Urothelium cell line (cell line): ENCODE measurements at places on chromosomes 16 and 17.

DNA sequence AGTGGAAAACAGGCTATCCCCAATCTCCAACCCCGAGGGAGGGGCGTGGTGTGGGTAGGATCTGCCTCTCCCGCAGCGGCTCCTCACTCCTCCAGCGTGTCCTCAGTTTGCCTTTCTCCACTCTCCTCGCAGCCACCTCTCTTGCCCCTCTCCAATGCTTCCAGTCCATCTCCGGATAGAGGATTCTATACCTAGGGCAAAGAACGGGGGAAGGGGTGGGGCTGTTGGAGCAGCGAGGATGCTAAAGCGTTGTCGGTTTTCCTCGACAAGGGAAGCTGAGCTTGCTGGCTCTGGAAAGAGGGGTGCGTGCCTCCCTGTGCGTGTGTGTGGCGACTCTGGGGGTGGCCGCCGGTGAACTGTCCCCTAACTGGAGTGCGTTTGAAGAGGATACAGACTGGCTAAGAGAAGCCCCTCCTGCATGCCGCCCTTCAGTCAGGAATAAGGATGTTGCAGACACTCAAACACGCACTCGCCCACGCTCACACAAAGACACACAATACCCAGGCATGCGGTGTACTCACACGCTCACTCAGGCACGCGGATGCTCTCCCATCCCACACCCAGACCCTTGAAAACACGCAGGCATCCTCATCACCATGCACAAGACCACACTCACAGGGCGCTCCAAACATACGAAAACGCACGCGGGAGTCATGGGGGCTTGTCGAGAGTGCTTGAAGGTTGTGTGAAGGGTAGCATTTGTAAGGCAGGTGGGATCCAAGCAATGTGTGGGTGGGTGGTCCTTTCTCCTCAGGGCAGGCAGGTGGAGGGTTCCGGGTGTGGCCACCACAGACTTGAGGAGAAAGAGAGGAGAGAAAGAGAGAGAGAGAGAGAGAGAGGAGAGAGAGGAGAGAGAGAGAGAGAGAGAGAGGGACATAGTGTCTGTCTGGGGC, 655 bp upstream of the GPR139 start:
- no peak for DNase-seq

DNA sequence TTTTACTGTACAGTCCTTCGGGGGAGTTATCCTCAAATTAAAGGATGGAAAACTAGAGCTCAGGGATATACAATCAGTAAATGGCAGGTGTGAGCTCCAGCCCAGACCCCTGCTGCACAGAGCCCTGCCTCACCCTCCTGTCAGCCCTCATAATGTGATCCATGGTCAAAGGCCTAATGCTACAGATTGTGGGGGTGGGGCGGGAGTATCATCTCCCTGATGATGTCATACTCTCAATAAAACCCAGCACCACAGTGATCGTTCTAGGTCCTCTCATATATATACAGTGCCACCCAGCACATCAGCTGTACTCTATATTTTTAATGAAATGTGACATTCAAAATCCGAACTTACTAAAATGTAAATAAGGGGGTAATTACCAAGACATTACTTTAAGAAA, 61.5 kb downstream of the SLC39A11 start:
- DNase-seq = no peak

DNA sequence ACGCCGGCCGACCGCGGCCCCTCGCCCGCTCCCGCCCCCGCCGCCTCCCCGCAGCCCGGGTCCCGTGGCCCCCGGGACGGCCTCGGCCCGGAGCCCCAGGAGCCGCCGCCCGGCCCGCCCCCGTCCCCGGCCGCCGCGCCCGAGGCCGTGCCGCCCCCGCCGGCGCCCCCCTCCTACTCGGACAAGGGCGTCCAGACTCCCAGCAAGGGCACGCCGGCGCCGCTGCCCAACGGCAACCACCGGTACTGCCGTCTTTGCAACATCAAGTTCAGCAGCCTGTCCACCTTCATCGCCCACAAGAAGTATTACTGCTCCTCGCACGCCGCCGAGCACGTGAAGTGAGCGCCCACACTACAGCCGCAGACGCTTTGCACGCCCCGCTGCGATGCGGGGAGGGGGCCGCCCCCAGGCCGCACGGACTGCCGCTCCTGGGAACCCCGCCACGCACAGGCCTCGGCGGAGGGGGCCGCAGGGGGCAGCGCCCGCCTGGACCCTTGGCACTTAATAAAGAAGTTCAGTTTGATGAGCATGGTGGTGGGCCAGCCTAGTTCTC, 35.5 kb upstream of the ZC3H18 start:
- peak; percentile 75 for DNase-seq

GRCh38 chr17:72372185-72372584, 251.4 kb downstream of the SOX9 start:
- DNase-seq = no peak

GRCh38 chr17:39722965-39723848, 7.1 kb downstream of the MIEN1 start:
- DNase-seq = no peak

DNA sequence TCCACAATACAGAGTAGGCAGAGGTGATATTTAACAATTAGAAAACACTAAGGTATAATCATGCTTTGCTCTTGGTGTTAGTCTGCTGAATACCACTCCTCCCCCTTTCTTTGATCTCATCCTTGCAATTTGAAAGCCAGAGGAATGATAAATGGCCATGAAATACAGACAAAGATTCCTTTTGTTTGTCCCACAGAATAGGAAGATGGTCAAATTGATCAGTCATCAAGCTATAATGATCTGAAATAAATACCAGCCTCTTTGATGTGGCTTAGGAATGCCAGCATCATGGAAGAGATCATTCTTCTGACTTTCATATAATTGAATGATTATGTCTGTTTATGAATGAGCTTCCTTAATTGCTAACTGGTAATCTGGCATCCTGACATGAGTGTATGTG, 1541.7 kb upstream of the CDH8 start:
- no peak for DNase-seq

DNA sequence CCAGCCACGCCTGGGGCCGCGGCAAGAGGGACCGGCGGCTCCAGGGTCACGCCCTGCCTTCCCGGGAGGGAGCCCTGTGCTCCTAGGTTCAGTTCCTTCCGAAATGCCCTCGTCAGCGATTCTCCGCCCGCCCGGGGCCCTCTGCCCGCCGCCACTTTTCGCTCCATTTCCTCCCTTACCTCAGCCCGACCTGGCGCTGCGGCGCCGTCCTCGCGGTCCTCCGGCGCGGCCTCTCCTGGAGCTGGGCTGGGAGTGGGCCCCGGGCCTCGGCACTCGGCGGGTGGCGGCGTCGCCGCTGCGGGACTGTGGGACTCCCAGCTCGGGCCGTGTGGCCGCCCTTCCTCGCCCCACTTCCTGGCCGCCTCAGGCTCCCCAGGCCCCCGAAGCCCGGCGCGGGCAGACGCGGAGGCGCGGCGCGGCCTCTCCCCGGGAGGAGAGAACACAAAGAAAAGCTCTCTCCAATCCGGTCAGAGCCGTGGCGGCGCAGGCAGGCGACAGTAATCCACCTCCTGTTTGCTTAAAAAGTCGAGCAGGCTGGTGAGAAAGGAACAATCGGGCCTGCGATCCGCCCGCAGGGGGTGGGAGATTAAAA, 1.6 kb downstream of the BAHCC1 start:
- DNase-seq = no peak

GRCh38 chr16:50613964-50614474, 65.8 kb downstream of the NKD1 start:
- DNase-seq = no peak

DNA sequence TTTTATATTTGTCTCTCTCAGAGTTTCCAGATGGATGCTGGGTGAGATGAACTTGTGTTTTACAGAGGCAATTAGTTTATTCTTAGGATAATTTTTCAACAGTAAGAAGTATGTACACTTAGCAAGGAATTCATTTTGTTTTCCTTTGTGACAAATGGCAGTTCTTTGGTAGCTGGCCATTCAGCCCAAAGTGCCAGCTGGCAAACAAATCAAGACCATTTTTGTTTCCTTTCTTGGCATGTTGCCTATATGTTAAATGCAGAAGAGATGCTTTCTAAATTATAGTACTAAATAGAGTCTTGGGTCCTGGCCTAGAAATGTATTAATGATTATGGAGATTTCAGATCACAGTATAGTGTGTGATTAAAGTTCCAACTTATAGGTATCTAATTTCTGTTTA, 337.1 kb downstream of the CNTNAP4 start:
- DNase-seq = no peak

GRCh38 chr17:51499897-51500296, 239.6 kb downstream of the UTP18 start:
- no peak for DNase-seq

GRCh38 chr17:40122999-40123810, 1.4 kb downstream of the MSL1 start:
- peak; percentile 66 for DNase-seq

GRCh38 chr17:30368912-30369720, 9.6 kb upstream of the CPD start:
- DNase-seq = no peak

- DNase-seq = no peak
Observed at GRCh38 chr16:75942936-75943335, 216.6 kb upstream of the CPHXL start.

DNA sequence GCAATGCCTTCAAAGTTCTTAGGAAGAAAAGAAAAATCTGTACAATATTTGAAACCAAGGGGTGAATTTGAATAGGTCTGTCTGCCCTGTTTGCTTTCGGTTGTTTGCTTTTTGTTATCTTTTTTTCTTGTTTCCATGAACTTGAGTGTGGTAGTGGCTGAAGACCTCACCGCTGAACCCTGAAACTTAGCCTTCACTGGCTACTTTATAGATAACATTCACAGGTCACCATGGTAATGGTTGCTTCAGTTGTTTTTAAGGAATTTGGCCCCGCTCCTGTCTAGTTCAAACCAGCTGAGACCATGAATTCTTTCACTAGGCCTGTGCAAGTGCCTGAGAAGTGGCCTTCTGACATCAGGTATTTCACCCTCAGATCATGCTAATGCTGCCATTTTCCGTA, 137.0 kb upstream of the PMFBP1 start:
- no peak for DNase-seq

- DNase-seq = no peak
Observed at GRCh38 chr17:47708864-47709541, 15.0 kb downstream of the TBKBP1 start.

DNA sequence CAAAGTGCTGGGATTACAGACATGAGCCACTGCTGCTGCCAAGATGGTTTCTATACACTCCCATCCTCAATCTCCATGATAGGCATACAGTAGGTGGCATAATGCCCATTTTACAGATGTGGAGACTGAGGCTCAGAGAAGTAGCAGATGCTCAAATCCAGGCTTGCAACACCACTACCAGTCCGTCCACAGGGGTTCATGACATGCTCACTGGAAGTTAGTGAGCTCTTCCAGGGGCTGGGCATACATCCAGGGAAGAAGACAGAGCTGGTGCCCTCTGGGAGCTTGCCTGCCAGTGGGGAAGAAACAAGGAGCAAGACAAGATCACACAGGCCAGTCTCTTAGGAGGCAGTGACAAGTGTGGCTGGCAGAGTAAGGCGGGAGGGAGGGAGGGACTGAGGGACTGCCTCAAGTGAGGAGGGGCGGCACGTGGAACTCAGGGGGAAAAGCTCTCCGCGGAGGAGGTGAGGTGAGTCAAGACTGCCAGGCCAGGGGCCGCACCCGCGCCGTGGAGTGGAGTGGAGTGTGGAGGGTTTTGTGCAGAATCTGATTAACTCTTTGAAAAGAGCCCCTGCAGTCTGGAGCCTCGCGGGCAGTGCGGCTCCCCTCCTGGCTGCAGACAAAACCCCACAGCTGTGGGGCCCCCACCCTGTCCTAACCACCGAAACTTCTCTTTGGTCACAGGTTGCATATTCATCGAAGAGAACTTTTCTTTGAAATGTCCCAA, 27.9 kb downstream of the SREBF1 start:
- no peak for DNase-seq

DNA sequence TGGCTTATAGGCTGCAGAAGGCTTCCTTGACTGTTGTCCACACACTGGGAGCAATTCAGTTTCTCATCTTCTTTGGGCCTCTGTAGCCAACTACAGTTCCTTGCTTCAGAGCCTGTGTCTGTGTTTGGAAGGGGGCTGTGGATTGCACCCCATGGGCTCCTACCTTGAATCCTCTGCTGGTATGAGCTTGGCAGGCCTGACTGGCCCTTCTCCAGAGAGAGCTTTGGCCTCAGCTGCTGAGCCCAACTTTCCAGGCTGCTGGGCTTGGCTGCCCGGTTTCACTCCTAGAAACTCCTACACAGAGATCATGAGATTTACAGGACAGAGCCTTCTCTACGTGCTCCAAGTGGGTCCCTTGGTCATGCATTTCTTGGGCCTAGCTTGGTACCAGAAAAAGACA, 354.4 kb downstream of the SNX29 start:
- DNase-seq = no peak

- DNase-seq = no peak
Observed at GRCh38 chr16:2243781-2244180, 7.5 kb downstream of the DNASE1L2 start.

GRCh38 chr17:42399121-42399520, 10.9 kb upstream of the STAT3 start:
- DNase-seq = no peak

GRCh38 chr16:51876934-51877333, 670.0 kb downstream of the TOX3 start:
- DNase-seq = no peak

DNA sequence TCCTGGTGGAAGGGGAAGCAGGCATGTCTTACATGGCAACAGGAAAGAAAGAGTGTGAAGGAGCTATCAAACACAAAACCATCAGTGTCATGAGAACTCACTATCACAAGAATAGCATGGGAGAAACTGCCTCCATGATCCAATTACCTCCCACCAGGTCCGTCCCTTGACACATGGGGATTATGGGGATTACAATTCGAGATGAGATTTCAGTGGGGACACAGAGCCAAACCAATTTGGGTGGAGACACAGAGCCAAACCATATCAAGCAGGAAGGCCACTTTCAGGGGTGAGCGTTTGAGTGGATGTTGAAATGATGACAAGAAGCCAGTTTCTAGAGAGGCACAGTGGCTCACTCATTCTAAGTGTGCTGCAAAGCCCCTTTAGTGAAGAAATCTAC, 143.8 kb downstream of the CPPED1 start:
- DNase-seq = no peak

DNA sequence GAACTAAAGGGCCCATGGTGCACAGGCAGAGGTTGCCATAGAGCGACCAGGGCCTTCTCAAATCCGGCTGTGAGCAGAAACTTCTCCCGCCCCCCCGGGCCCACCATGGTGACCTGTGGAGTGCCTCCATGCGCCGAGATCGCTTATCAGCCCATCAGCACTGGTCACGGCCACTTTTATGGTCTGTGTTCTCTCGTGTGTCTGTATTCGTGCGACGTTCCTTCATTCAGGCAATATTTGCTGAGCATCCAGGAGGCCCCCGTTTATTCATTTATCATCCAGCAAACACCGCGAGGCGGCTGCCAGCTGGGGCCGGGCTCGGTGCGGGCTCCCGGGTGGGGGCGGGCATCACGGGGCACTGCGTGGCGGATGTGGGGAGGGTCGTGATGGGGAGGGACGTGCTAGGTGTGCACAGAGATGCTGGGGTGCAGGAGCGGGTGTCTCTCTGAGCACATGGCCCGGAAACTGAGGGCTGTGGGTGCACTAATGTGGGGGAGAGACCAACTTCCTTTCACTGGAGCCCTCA, 88.0 kb upstream of the CBX4 start:
- DNase-seq = no peak

GRCh38 chr16:88782454-88783390, 2.3 kb downstream of the PIEZO1 start:
- peak; percentile 70 for DNase-seq

GRCh38 chr16:1706386-1707192, 594 bp downstream of the MAPK8IP3 start:
- DNase-seq = no peak
